ENCODE measurements at places on chromosomes 5 and 9.

DNA sequence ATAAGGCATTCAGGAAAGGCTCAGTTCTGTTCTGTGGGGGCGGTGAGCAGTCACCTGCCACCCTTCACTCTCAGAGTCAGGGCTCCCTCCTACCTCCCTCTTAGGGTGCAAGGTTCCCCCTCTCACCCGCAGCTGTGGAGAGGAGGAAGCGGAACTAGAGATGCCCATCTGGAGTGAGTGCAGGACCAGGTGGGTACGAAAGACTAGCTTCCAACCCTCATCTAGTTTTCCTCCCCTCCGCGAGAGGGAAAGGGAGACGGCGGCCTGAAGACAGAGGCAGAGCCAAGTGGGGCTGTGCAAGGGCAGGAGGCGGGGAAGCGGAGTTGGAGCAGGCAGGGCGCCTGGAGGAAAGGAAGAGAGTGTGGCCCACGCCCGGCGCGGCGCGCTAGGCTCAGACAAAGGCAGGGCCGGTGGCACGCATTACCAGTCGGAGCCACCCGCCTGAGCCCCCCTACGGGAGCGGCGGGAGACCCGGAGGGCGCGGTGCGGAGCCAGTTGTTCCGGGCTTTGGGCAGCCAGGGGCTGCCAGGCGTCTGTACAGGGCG, 7.3 kb downstream of the PRR7 start:
- no peak for DNase-seq

DNA sequence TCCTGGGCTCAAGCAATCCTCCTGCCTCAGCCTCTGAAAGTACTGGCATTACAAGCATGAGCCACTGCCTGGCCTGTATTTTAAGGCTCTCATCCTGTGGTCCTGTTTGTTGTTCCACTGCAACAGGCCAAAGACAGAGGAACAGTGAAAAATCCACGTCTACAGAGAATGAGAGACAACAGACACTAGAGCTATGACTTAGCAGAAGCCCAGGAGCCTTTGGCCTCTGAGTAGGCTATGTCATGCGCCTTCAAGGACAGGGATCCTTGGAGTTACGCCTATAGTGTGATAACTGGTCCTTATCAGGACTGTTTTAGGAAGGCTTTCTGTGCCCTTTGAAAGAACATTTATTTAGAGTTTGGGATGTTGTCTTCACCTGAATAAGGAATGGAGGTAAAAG, 10.5 kb downstream of the POC5 start:
- DNase-seq = no peak

- DNase-seq = no peak
Observed at GRCh38 chr9:100445161-100445902, 18.4 kb downstream of the MSANTD3 start.

GRCh38 chr9:1528456-1528855, 478.3 kb downstream of the DMRT2 start:
- DNase-seq = no peak

- DNase-seq = no peak
Observed at GRCh38 chr5:157555037-157555640, 20.4 kb downstream of the ADAM19 start.

DNA sequence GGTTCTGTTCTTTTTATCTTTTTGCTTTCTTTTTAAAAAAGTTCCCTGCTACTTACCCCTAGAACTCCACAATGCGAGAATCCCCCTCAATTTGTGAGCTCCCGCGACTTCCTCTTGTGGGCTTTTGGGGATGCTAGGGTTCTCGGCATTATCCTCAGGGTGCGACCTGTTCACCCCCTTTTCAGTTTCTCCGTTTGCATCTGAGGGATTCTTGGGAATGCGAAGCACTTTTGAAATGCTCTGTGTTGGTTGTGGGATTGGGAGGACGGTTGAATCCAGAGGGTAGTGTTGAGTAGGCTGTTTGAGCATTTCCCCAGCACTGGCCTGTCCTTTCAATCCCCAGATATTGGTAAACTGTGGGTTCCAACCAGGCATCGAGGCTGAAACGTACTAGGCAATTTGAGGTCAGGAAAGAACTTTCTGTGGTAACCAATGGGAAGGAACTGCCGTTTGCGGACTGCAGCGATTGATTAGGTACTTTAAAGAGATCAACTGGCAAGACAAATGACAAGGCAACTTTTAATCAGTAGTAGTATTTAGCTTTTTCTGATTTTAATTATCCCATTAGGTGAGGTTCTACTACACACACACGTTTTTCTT, 415 bp downstream of the XRCC4 start:
- no peak for DNase-seq

DNA sequence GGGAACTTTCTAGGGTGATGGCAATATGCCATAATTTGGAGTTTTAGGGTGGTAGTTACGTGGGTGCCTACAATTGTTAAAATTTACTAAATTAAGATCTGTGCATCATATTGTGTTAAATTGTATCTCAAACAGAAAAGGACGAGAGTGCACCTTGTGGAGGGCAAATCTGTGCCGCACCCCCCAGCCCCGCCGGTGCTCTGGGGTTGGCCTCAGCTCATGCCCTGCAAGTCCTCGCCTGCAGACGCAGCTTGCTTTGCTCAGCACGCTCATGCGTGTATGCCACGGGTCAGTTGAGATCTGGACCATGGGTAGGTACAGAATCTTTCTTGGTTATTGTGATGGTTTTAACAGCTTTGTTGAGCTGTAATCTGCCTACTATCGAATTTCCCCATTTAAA, 33.7 kb upstream of the FCN1 start:
- no peak for DNase-seq

- no peak for DNase-seq
Observed at GRCh38 chr9:94934816-94935328, 208.4 kb downstream of the AOPEP start.

DNA sequence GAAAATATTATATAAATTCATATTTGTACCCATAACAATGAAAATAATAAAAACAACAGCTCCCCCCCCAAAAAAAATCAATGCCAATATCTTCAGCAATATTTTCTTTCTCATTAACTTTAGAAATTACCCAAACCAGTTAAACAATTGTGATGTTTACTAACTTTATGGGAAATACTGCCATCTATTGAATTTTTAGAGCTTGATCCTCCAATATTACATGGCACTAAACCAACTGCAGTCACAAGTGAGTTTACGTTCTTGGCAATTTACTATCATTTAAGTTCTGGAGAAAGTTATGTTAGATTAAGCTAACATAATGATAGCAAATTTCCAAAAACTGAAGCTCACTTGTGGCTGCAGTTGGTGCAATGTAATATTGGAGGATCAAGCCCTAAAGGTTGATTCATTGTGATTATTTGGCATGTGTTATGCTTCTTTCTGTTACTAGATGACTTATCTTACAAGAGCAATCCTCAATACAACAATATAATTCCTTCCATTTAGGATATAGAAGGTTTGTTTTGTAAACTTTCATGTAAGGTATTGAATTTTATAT, 379.5 kb downstream of the CDH18 start:
- peak; percentile 55 for DNase-seq

GRCh38 chr9:120723565-120723964, 9.3 kb upstream of the MEGF9 start:
- no peak for DNase-seq

Measured in NCI-H1092 treated with DMSO at 0.1 percent for 48 hours (cell line).